ENCODE measurements at places on chromosomes 1 and 21.

- H3K4me3 ChIP-seq = no peak overlapping the region
- no peak overlapping the region for H3K27ac ChIP-seq
- DNase-seq = no peak
- peaks cover 6% of the 10 kb centered on the region for H3K4me1 ChIP-seq
- H3K27me3 ChIP-seq = no peaks in the 10 kb centered on the region
Measured at GRCh38 chr1:97820470-97821188, 100.2 kb downstream of the DPYD start.

GRCh38 chr1:4422504-4423289 is 231.7 kb upstream of the AJAP1 start:
- H3K27ac ChIP-seq = no peak overlapping the region
- no peaks in the 10 kb centered on the region for H3K36me3 ChIP-seq
- DNase-seq = no peak
- H3K27me3 ChIP-seq = peaks cover 31% of the 10 kb centered on the region
- no peaks in the 10 kb centered on the region for H3K4me1 ChIP-seq

- DNase-seq = no peak
- H3K4me3 ChIP-seq = no peak overlapping the region
- H3K36me3 ChIP-seq = no peaks in the 10 kb centered on the region
Measured at GRCh38 chr1:7262611-7263010, 477.4 kb downstream of the CAMTA1 start.

GRCh38 chr1:110164725-110165350 is 14.5 kb downstream of the SLC6A17 start:
- no peaks in the 10 kb centered on the region for H3K36me3 ChIP-seq
- no peak for DNase-seq
- no peak overlapping the region for H3K4me3 ChIP-seq
- peaks cover 26% of the 10 kb centered on the region for H3K27me3 ChIP-seq

DNA sequence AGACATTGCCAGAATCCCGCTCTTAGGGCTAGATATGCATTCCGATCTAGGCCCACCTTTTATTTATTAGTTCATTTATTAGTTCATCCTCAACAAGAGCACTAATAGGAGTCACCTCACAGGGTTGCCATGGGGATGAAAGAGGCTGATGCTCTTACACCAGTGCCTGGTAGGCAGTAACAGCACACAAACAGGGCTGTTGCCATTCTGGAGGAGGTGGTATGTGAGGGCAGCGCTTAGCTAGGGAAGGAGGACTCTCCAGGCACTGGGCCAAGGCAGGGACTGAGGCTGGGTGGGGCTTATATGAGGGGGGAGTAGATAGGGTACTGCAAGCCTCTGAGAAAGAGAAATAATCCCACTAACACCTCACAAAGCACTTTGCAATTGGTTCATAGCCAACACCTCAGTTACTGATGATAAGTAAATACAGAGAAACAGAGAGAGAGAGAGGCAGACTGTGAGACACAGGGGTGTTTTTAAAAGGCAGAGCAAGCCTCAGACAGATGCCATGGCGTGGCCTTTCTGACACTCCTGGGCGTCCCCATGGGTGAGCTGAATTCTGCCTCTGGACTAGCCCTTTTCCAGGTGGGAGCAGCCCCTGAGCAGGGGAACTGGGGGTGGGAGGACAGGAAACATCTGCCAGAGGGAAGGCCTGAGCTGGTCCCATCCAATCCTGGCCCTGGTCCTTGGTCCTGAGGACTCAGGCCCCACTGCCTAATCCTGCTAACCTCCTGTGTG is 5.9 kb downstream of the FCGR2A start:
- no peaks in the 10 kb centered on the region for H3K4me1 ChIP-seq
- H3K36me3 ChIP-seq = peaks cover 4% of the 10 kb centered on the region
- H3K27ac ChIP-seq = no peak overlapping the region
- no peak for DNase-seq
- H3K4me3 ChIP-seq = no peak overlapping the region

DNA sequence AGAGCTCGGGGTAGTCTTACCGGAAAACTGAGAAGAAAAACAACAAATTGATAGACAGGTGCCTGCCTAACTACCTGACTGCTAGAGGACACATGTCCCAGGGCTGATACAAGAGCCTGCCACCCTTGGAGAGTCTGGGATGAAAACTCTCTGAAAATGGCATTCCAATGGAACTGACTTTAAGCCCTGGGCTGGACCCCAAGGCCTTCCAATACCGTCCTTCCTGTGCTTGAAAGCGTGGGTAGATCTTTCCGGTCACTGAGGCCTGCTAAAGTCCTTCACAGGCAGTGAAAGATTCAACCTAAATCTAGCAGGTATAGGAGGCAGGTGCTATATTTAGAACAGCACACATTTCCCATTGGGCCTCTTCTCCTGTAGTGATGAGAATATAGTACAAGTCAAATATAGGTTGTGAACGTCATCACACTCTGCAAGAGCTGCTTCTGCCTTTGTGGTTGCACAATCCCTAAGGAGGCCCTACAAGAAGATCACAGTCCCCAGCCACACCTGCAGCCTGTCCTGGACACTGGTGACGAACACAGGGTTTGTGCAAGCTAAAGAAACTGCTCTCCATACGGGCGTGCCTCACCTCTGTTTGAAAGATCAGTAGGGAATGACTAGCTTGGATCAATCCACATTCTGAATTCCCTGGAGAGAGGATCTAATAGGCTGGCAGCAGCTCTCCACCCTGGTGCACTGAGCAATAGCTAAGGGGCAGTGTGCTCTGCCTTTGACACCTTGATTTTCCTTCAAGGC is 876 bp upstream of the CHML start:
- peak overlapping the region; percentile 83 for H3K27ac ChIP-seq
- DNase-seq = no peak
- peak overlapping the region; percentile 79 for H3K4me3 ChIP-seq

- peaks cover 45% of the 10 kb centered on the region for H3K4me1 ChIP-seq
- H3K36me3 ChIP-seq = peaks cover 5% of the 10 kb centered on the region
- no peak overlapping the region for H3K4me3 ChIP-seq
Measured at GRCh38 chr1:30045304-30046090, 677.9 kb downstream of the MATN1 start.

- no peaks in the 10 kb centered on the region for H3K36me3 ChIP-seq
- H3K27me3 ChIP-seq = peaks cover 29% of the 10 kb centered on the region
- DNase-seq = no peak
- H3K27ac ChIP-seq = no peak overlapping the region
Measured at GRCh38 chr1:9078752-9079500, 9.5 kb upstream of the SLC2A5 start.

GRCh38 chr1:82346141-82346540 is 545.4 kb downstream of the ADGRL2 start:
- no peak overlapping the region for H3K27ac ChIP-seq
- DNase-seq = no peak

GRCh38 chr1:83802460-83803152 is 196.3 kb downstream of the TTLL7 start:
- H3K36me3 ChIP-seq = no peaks in the 10 kb centered on the region
- DNase-seq = no peak
- H3K4me1 ChIP-seq = no peaks in the 10 kb centered on the region
- no peaks in the 10 kb centered on the region for H3K27me3 ChIP-seq
- no peak overlapping the region for H3K27ac ChIP-seq

DNA sequence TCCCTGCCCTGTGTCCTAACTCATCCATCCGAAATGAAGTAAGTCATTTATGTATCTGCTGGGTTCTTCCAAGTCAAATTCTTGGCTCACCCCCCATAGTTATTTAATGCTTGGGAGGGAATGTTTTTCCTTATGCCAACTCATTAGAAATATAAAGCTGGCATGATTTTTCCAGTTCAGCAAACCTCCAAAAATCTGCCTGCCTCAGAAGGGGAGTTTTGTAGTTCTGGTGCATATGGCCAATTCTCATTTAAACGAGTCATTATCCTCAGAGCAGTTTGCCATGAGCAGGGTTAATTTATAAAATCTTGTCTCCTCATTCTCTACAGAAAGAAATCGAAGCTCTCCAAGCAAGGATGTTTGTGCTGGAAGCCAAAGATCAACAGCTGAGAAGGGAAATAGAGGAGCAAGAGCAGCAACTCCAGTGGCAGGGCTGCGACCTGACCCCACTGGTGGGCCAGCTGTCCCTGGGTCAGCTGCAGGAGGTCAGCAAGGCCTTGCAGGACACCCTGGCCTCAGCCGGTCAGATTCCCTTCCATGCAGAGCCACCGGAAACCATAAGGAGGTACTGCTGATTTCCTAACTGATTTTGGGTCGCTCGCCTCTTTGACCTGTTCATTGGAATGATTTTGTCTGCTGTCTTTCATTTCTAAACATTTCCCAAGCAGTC is 144.1 kb downstream of the DISC1 start:
- peaks cover 3% of the 10 kb centered on the region for H3K36me3 ChIP-seq
- no peaks in the 10 kb centered on the region for H3K4me1 ChIP-seq
- no peak overlapping the region for H3K27ac ChIP-seq
- no peak overlapping the region for H3K4me3 ChIP-seq

GRCh38 chr1:220631238-220631815 is 58.8 kb upstream of the C1orf115 start:
- H3K4me3 ChIP-seq = no peak overlapping the region
- no peak for DNase-seq
- H3K36me3 ChIP-seq = no peaks in the 10 kb centered on the region
- no peaks in the 10 kb centered on the region for H3K27me3 ChIP-seq
- no peaks in the 10 kb centered on the region for H3K4me1 ChIP-seq
- no peak overlapping the region for H3K27ac ChIP-seq

DNA sequence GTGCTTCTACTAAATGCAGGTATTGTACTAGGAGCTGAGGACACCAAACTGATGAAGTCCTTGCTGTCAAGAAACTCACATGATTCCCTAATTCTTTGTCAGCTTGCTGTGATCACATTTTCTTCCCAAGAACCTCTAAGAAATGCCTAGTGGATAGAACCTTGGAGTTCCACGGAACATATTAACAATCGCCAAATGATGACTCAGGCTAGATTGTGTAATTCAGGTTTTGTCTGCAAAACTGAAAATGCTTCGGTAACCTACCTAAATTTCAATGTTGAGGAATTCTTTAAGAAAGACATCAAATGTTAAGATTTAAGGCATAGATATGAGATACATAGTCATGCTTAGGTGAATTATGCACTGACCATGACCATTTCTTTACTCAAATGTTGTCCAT is 1.7 kb upstream of the GADD45A start:
- H3K27me3 ChIP-seq = no peaks in the 10 kb centered on the region
- peaks cover 19% of the 10 kb centered on the region for H3K4me1 ChIP-seq
- peaks cover 23% of the 10 kb centered on the region for H3K36me3 ChIP-seq
- peak overlapping the region; percentile 95 for H3K27ac ChIP-seq

DNA sequence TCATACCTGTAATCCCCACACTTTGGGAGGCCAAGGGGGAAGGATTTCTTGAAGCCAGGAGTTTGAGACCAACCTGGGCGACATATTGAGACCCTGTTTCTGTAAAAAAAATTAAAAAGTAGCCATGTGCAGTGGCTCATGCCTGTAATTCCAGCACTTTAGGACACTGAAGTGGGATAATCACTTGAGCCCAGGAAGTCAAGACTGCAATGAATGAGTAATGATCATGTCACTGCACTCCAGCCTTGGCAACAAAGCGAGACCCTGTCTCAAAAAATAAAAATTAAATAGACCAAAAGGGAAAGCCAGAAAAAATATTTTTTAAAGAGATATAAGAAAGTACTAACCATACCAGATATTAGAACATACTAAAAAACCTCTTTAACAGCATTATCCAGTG is 44.7 kb upstream of the LYPLAL1 start:
- no peak overlapping the region for H3K4me3 ChIP-seq
- no peak overlapping the region for H3K27ac ChIP-seq
- H3K27me3 ChIP-seq = peaks cover 9% of the 10 kb centered on the region
- H3K4me1 ChIP-seq = no peaks in the 10 kb centered on the region

DNA sequence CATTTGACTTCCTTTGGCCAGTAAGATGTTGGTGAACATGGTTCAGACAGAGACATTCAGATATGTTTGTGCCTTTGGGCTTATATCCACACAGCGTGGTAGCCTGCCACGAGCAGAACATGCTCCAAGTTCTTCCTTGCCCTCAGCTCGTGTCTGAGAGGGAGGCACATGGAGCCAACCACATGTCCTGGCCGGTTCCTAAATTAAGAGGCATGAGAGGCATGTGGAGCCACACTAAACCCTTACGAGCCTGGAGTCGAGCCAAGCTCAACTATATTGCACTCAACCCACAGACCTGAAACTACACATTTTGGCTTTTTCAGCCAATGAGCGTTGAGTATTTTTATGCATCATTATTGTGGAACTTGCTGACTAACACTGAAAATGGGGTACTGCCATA is 133.7 kb upstream of the KCNK1 start:
- no peak overlapping the region for H3K27ac ChIP-seq
- no peaks in the 10 kb centered on the region for H3K4me1 ChIP-seq
- no peaks in the 10 kb centered on the region for H3K36me3 ChIP-seq
- H3K4me3 ChIP-seq = no peak overlapping the region

DNA sequence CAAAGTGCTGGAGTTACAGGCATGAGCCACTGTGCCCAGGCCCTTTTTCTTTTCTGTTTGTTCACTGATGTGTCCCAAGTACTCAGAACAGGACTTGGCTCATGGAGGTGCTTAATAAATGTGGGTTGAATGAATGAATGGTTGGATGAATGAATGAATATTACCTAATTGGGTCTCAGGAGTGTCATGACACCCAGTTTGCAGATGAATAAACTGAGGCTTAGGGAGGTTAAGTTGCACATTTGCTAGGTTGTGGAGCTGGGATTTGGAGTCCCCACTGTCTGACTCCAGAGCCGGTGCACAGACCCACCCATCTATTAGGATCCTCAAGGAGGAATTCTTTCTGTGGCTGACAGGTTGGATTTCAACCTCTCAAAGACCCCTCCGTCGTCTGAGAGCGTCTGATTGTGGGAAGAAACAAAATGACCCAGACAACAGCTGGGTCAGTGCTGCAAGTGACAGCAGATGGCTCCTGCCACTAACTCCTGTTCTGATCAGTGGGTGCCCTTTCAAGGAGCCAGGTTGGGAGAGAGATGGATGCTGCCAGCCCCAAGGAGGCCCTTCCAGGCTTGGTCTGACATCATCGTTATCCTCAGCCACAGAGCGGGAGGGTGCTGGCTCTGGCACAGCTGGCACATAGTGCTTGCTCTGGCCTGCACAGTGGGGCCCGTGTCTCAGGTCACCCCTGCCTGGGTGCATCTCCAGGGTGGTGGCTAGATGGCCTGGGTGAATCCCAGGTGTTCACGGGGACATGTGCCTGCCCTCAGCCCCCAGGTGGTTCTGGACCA is 24.2 kb downstream of the ARHGEF10L start:
- DNase-seq = no peak
- no peaks in the 10 kb centered on the region for H3K36me3 ChIP-seq
- no peak overlapping the region for H3K4me3 ChIP-seq
- H3K4me1 ChIP-seq = no peaks in the 10 kb centered on the region
- peaks cover 56% of the 10 kb centered on the region for H3K27me3 ChIP-seq
- H3K27ac ChIP-seq = no peak overlapping the region

DNA sequence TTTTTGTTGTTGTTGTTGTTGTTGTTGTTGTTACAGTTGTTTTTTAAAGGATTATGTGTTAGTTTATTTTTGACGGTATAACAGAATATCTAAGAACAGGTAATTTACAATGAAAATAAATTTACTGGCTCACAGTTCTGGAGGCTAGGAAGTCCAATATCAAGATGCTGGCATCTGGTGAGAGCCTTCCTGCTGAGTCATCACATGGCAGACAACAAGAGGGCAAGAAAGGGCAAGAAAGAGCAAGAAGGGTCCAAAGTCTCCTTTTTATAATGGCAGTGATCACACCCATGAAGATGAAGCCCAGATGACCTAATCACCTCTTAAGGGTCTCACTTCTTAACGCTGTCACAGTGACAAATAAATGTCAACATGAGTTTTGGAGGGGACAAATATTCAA is 142.1 kb downstream of the NEGR1 start:
- no peaks in the 10 kb centered on the region for H3K27me3 ChIP-seq
- DNase-seq = no peak
- H3K4me1 ChIP-seq = no peaks in the 10 kb centered on the region
- H3K4me3 ChIP-seq = no peak overlapping the region
- H3K36me3 ChIP-seq = no peaks in the 10 kb centered on the region
- no peak overlapping the region for H3K27ac ChIP-seq

- no peak overlapping the region for H3K4me3 ChIP-seq
- peaks cover 13% of the 10 kb centered on the region for H3K27me3 ChIP-seq
- H3K4me1 ChIP-seq = no peaks in the 10 kb centered on the region
Measured at GRCh38 chr1:19637606-19638005, 6.5 kb upstream of the NBL1 start.
